ENCODE measurements at places on chromosomes 7 and 10.
A peak's percentile ranks its signal among the peaks of the same experiment; 100 is the strongest.

- DNase-seq, result no peak
Observed at GRCh38 chr10:110437351-110437605, 60.4 kb upstream of the DUSP5 start.

GRCh38 chr7:139103057-139103815, 6.3 kb downstream of the ZC3HAV1 start:
- no peak for DNase-seq

GRCh38 chr7:1531263-1531978, 919 bp downstream of the MAFK start:
- DNase-seq, result peak; percentile 34

DNA sequence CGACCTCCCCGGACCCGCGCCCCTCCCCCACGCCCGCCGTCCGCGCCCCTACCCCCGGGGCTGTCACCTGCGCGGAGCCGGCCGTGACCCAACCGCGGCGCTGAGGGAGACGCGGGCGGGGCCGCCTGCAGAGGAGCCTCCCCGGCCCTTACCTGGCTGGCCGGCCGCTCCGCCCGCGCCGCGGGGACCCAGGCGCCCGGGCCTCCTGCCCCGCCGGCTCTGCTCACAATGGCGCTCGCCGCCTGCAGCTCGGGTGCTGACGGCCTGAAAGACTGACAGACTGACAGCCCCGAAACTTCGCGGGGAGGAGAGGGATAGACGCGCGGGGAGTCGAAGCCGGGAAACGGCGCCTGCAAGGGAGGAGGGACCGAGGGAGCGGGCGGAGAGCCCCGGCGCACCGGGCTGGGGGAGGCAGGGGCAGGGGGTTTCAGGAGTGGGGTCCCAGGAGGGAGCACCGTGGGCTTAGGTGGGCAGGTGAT, 393 bp downstream of the ZNF467 start:
- no peak for DNase-seq
